Substantia nigra (tissue), 51 donors: ENCODE measurements at places on chromosomes 5 and 9.

DNA sequence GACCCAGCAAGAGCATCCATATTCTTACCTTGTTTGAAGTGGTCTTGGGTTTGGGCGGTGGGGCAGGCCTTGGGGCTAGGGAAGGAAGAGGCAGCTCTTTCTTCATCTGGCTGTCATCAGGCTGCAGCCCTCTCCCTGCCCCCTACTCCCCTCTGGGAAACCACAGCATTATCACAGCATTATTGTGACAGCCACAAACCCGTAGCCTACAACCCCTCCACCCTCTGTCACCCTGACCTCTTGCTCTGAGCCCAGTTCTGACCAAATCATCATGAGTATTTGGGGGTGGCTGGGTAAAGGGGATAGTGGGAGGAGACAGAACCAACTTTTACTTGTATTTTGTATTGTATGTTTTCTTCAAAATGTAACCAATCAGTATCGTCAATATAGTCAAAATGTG, 94.3 kb upstream of the ARRDC3 start:
- no peak for DNase-seq

- DNase-seq = no peak
Measured at GRCh38 chr9:91207397-91207728, 154.4 kb downstream of the AUH start.

GRCh38 chr9:115357821-115358220, 239.9 kb upstream of the TNC start:
- no peak for DNase-seq

- no peak for DNase-seq
Measured at GRCh38 chr9:122848256-122848943, 20.0 kb upstream of the PDCL start.

DNA sequence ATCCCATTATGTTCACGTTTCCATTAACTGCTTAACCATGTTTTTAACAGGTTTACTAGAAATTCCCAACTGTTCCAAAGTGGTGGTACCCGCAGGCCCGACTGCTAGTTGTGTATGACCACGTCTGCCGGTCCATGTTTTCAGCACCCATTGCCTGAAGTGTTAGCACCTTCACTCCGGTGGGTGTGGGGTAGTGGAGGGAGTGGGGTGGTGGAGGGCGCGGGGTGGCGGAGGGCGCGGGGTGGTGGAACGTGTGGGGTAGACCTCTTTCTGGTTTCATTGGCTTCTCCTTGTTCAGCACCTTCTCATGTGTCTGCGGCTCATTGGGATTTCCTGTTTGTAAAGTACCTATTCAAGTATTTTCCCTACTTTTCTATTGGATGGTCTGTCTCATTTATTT, 37.7 kb downstream of the TPPP start:
- DNase-seq = no peak

GRCh38 chr9:70290626-70291025, 31.8 kb downstream of the SMC5 start:
- no peak for DNase-seq

GRCh38 chr9:87850391-87850790, 32.3 kb upstream of the SPATA31E1 start:
- DNase-seq = no peak

- no peak for DNase-seq
Measured at GRCh38 chr5:151784141-151784540, 12.4 kb downstream of the G3BP1 start.

GRCh38 chr9:36889844-36890243, 144.2 kb downstream of the PAX5 start:
- no peak for DNase-seq

- no peak for DNase-seq
Measured at GRCh38 chr9:89422151-89422975, 75.5 kb downstream of the SEMA4D start.

DNA sequence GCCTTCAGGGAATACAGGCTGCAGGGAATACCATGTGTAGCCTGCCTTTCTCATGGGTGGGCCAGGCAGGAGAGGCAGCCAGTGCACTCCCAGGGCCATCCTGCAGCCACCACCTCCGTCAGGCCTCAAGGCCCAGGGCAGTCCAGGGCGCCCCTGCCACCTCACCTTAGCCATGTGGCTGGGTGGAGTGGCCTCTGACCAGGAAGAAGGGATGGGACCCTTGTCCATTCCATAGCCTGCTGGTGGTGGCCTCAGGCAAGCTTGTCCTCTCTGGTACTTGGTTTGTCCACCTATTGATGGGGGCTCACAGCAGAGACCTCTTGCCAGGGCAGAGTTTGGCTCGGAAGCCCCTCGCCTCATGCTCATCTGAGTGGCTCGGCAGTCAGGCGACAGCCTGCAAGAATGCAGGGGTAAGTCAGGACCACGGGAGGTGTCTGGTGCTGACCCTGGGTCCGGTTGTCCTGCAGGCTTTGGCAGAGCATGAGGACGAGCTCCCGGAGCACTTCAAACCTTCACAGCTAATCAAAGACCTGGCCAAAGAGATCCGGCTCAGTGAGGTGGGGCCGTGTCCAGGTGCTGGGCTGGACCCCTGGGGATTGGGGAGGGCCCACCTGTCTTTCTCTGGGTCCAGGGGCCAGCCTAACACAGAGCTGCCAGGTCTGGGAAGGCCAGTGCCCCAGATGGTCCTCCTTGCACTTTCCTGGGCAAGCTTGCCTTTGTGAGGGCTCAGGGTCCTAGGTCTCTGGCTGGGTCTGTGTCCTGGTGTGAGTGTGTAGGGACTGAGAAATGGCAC, 82.9 kb downstream of the PHF2 start:
- no peak for DNase-seq

- DNase-seq = no peak
Measured at GRCh38 chr5:1437226-1437829, 7.9 kb downstream of the SLC6A3 start.

GRCh38 chr9:113796646-113797426, 79.3 kb upstream of the ZNF618 start:
- DNase-seq = no peak

DNA sequence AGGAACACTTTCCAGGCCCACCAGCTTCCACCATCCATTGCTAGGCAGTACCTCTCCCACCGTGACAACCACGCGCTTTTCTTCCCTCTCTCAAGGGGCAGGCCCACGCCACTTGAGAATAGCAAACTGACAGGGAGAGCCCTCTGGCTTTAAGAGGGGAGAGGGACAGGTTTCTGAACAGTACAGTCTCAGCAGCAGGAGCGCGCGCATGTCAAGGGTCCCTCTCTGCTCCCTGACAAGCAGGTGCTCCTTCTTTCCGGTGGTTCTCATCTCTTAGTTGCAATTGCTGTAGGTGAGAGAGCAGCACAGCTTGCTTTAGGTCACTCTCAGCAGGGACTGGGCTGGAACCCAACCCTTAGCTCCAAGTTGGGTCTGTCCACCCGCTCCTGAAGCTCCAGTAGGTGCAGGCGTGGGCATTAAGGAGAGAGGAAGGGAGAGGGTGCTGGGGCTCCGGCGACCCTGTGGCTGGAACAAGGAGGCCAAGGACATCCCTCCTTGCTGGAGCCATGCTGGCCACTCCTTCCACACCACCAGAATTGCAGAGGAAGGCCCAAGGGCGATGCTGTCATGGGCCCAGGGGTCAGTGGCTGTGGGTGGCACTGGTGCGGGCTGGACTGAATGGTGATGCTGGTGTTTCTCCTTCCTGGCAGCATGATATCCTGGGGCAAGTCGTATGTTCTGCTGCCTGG, 9.0 kb upstream of the PHF2 start:
- no peak for DNase-seq

- no peak for DNase-seq
Measured at GRCh38 chr5:152956943-152957613, 533.4 kb upstream of the GRIA1 start.

DNA sequence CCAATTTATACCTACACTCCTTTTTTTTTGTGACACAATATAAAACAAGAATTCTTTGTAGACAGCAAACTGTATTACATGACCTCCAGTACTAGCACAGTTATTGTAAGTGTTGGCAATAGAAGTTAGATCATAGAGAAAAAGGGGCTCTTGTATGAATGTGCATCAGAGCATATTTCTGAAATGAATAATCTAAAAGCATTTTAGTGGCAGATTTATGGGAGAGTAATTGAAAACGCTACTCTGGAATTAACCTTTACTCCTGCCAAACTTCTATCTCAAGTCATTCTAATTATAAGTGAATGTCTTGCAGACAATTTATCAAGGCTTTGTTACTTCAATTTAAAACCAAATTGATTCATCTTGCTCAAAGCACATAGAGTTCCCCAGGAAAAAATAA, 968.1 kb downstream of the TAF11L14 start:
- DNase-seq = no peak

- DNase-seq = no peak
Measured at GRCh38 chr9:118532592-118532991, 828.4 kb downstream of the TLR4 start.

- DNase-seq = no peak
Measured at GRCh38 chr5:60687927-60688720, 11.8 kb downstream of the DEPDC1B start.

- no peak for DNase-seq
Measured at GRCh38 chr9:137496601-137497375, 37.7 kb upstream of the NSMF start.

DNA sequence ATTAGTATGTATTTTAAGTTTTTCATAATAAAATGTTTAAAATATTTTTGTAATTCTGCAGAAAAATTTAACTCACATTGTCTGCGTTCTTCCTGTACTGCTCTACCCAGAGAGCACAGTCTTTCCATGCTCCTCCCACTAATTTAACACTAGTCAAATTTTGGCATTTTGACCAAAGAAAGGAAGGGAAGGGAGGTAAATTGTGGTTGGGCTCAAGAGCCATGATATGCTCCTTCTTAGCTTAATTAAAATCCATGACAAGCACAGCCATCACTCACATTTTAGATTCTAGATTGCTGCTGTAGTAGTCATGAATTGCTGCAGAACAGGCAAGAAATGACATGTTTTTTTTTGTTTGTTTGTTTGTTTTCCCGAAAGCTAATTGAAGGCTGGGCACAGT, 98.4 kb downstream of the NLN start:
- DNase-seq = no peak

- DNase-seq = no peak
Measured at GRCh38 chr5:144315994-144316634, 145.4 kb downstream of the KCTD16 start.

DNA sequence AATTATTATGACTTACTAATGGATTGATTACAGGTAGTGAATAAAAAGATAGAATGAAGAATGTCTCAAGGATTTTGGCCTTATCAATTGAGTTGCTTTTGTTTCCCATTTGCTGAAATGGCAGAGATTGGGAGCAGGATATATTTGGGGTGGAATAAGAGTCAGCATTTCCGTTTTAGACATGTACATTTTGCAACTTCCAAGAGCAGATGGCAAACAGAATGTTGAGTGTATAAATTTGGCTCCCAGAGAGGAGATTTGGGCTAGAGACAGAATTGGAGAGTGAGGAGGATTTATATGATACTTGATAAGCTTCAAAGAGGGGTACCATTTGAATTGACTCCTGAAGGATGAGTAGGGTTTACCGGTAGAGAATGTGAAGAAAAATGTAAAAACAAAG, 437.9 kb upstream of the PAPPA start:
- DNase-seq = no peak

DNA sequence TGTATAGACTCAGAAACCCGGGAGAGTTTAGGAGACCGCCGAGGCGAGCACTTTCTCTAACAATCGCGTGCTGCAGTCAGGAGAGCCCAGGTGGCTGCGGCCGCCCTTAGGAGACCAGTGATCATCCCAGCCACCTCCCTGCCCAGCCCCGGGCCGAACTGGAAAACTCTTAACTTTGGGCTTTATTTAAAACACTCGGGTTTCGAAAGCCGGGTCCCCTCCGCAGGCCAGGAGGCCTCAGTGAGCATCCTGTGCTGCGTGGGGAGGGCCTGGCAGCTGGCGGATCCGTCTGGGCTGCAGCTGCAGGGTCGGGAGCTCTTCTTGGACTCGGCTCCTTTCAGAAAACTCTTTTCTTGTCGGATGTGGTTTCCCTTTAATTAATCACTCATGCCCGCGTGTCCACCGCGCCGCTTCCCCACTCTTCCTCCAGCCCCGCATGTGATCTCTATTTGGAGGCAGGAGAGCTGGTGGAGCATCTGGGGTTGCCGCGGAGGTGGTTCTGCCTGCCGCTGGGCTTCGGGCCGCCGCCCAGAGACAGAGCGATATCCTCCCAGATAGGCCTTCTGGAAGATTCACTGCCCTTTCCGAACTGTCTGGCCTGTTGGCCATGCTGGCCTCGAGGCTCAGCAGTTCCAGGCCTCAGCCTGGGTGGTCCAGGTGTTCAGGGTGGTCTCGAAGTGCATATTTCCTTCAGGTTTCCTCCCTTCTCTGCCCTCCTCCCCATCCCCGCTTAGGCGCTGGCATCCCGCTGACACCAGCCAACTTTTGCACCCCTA, 59.5 kb downstream of the TMEM174 start:
- DNase-seq = no peak

DNA sequence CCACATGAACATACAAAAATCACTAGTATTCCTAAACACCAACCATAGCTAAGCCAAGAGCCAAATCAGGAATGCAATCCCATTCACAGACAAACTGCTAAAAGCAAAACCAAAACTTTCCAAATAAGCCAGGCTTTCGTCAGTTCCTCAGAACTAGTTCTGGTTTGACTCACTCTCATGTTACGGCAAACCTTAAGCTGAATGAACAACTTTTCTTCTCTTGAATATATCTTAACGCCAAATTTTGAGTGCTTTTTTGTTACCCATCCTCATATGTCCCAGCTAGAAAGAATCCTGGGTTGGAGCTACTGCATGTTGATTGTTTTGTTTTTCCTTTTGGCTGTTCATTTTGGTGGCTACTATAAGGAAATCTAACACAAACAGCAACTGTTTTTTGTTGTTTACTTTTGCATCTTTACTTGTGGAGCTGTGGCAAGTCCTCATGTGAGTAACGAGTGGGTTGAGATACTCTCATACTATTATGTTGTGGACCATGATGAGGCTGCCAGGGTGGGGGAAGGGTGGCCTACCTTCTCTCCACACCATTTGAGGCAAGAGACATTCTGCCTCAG, at the start of gene PDCD1LG2:
TSS of gene PDCD1LG2 (plus strand) at position 172 of the 572 bp plus-strand sequence. CDS start 12,016 bp downstream, outside the sequence.
- no peak for DNase-seq

- DNase-seq = no peak
Measured at GRCh38 chr5:96067894-96068614, 106.4 kb upstream of the ELL2 start.

DNA sequence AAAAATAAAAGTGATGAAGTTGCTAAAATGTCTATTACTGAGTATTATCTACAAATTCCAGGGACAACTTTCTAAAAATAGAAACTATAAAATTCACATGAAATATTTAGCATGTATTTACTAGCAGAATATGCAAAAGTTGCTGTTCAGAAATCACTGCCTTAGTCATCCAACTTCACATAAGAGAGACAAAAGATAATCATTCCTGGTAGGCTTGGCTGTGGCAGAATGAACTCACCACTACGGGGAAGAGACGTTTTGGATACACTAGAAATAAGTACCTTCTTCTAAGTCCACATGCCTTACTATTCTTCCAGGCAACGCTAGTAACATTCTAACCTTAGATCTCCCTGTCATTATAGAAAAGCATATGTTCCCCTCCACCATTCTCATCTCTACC, 272.2 kb downstream of the BNC2 start:
- DNase-seq = no peak
